Stimulated activated CD4-positive, alpha-beta T cell treated with anti-CD3 and anti-CD28 coated beads, Interleukin-4, amount 100 ng/mL, for 1 hour (primary cell): ENCODE measurements at places on chromosomes 11 and 22.
A peak's percentile ranks its signal among the peaks of the same experiment; 100 is the strongest.

GRCh38 chr11:127199306-127199801 lies 198.8 kb upstream of the KIRREL3 start:
- no peak for DNase-seq

DNA sequence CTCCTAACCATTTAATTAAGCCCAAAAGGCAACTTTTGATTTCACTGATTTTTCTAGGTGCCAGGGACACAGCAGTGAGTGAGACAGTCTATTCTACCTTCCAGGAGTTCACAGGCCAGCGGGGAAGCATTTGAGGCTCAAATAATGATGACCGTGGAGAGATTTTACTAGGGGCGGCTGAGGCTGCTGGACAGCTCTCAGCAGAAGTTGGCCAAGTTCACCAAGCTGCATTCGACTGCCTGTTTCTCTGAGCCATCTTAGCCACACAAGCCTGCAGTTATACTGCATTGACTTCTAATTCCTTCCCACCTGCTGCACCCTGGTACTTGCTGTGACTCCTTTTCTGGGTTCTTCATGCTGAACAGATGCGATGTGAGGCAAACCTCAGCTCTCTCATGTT lies 168.9 kb upstream of the TBCEL start:
- DNase-seq = no peak

- no peak for DNase-seq
These were observed 32.5 kb upstream of the OR6M1 start for GRCh38 chr11:123838659-123839058.

DNA sequence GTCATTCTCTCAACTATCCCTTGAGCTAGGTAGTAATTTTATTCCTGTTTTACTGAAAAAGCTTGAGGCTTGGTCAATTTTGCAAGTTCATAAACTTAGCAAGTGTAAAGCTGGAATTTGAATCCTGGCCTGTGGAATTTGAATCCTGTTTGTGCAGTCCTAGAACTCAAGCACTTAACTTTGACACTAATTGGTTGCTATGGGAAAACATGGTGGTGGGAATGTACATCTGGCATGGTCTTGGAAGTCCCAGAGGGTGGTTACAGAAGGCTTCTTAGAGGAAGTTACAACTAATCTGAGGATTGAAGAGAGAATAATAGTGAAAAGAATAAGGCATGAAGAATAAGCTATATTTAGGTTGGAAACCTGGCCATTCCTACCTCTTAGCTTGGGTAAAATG lies 66.5 kb upstream of the LIN7C start:
- DNase-seq = no peak

- no peak for DNase-seq
These were observed 803 bp upstream of the IFT27 start for GRCh38 chr22:36776722-36777121.

DNA sequence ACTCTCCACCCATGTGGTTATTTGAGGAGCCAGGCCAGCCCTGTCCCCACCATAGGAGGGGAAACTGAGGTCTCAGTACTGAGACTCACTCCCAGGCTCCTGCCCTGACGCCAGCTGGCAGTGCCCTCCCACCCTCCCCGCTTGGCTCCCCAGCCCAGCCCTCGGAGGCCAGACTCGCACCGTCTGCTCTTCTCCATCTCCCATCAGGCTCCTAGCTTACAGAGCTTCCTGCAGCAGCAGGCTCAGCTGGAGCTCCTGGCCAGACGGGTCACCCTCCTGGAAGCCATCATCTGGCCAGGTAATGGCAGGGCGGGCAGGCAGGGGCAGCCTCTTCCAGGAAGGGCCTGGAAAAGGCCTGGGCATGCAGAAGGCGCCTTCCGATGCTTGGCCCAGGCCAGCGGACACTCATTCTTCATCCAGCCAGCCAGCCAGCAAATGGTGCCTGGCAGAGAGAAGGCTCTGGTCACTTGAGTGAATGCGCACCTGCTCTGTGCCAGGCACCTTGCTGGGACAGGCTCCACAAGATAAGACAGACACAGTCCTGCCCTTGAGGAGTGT lies 12.6 kb downstream of the RHBDD3 start:
- DNase-seq = no peak

DNA sequence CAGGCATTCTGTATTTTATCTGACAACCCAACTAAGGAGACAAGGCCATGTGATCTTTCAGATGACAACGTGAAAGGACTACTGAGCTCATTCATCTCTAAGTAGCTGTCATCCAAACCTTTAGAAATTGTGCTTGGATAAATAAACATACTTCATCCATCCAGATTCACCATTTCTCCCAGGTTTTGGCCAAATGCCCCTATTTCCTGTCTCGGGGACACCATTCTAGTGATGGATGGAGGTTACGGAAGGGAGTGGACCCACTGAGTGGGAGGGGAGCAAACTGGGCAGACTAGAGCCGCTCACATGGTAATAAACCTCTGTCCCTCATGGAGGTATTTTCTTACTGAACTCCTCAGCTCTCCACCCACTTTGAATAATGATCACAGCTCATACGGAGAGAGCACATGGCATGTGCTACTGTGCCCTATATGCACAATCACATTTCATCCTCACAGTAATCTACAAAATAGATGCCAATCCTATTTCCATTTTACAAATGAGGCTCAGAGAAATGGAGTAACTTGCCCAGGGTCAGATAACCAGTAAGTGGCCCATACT lies 114.4 kb downstream of the SLC1A2 start:
- no peak for DNase-seq

GRCh38 chr22:20080776-20081654 lies 974 bp downstream of the DGCR8 start:
- no peak for DNase-seq

GRCh38 chr22:24141586-24141985 lies 39.7 kb upstream of the SUSD2 start:
- DNase-seq = peak; percentile 26

- no peak for DNase-seq
These were observed 1377.3 kb downstream of the TBC1D22A start for GRCh38 chr22:48139776-48140175.

- DNase-seq = no peak
These were observed 44.9 kb downstream of the OR4C45 start for GRCh38 chr11:50077526-50077925.

- no peak for DNase-seq
These were observed 46.3 kb upstream of the MPEG1 start for GRCh38 chr11:59259047-59259446.

- DNase-seq = no peak
These were observed 18.8 kb upstream of the PRSS23 start for GRCh38 chr11:86781546-86781945.

DNA sequence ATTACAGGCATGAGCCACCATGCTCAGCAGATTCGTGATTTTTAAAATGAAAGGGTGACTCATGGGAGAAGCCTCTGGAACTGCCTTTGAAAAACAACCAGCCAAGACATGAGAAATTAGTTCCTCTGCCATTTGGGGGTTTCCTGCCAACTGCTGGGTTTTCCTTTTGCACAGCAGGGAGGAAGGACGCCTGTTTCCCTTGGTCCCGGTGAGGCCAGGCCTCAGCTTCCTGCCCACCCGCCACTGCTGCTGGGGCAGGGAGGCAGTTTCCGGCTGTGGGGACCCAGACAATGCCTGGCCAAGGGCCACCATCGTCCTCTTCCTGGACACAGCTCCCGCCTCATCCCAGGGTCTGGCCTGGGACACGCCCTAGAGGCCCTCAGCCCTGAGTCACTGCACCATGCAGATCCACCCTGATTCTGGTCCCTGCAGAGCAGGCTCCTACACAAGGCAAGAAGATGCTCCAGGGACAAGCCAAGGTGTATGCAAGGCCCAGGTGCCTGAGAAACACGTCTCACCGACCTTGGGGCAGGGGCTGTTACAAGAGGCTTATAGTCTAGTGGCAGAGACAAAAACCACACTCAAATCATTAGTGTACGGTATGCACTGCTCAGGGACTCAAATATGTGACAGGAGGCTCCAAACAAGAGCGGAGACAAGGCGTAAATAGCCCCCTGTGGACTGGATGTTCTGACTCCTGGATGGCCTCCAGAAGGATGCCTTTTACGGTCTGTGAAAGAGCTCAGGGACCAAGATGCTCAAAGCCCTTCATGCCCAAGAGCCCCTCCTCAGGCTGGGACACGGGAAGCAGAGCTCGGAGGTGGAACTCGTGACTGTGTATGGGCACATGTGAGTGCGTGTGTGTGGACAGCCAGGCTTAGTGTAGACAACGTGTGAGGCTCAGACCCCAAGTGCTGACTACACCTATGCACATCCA lies 10.0 kb downstream of the PPM1F start:
- no peak for DNase-seq

DNA sequence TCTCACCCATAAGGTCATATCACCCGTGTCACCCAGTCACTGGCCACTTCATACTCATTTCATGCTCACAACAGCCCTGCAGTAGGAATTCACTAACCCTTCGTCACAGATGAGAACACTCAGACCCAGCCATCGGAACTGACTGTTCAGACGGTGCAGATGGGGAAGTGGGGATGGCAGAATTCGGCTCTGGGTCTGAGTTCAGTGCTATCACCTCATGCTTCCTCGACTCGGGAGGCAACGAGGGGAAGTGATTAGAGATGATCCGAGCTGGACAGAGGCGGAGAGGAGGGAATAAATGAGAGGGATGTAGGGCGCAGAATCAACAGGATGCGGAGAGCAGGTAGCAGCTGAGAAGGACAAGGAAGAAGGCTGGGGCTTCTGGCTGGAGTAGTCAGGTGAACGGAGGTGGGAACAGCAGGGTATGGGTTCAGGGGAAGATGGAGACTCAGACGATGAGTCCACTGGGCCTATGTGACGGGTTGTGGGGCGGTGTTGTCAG lies 4.7 kb downstream of the B3GNT6 start:
- DNase-seq = no peak

DNA sequence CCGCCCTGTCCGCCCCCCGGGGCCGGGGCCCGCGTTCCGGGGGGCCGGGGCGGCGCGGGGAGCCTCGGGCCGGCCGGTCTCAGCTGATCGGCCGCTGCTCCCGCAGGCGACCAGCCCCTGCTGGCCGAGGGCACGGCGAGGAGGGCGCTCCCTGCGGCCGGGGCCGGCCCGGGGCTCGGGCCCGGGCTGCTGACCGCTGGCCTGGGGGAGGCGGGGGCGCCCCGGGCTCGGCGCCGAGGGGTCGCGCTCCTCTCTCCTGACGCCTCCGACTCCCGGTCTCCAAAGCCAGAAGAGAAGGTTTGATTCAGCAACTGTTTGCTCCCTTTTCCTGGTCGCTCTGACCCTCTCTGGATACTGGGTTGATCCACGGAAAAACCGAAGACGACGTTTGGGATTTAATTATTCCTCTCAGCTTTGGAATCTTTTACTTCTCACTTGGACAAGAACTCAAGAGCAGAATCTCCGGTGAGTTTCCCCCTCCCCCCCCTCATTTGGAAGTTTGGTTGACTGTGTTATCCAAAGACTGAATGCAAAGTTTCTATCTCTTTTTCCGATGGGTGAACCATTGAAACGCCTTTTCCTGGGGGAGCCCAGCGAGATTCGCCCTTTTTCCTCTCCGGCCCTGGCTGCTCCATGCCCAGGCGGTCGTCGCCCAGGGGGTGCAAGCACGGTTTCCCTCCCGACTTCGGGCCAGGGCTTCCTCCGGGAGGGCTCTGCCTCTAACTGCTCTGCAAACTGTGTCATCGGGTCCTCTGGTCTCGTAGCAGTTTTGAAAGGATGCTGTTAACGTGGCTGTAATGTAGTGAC lies 725 bp downstream of the KDM2A start:
- DNase-seq = peak; percentile 26

DNA sequence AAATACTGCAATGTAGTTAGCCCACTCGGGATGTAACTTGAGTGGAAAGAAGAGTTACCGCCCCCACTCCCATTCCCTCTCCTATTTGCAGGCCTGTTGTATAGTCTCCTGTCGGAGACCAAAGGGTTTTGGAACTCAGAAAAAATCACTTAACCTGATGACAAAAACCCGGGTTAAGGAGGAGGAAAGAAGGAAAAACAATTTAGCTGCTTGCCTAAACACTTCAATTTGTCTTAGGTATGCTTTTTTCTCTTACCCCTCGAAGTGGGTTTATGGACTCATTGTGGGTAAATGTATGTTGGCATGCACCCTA lies 2.2 kb downstream of the YAP1 start:
- DNase-seq = no peak

GRCh38 chr22:43172191-43172590 lies 14.7 kb downstream of the TTLL12 start:
- no peak for DNase-seq

GRCh38 chr22:30273711-30274436 lies 7.2 kb upstream of the OSM start:
- no peak for DNase-seq

- DNase-seq = no peak
These were observed 9.7 kb downstream of the LAYN start for GRCh38 chr11:111550258-111550657.

DNA sequence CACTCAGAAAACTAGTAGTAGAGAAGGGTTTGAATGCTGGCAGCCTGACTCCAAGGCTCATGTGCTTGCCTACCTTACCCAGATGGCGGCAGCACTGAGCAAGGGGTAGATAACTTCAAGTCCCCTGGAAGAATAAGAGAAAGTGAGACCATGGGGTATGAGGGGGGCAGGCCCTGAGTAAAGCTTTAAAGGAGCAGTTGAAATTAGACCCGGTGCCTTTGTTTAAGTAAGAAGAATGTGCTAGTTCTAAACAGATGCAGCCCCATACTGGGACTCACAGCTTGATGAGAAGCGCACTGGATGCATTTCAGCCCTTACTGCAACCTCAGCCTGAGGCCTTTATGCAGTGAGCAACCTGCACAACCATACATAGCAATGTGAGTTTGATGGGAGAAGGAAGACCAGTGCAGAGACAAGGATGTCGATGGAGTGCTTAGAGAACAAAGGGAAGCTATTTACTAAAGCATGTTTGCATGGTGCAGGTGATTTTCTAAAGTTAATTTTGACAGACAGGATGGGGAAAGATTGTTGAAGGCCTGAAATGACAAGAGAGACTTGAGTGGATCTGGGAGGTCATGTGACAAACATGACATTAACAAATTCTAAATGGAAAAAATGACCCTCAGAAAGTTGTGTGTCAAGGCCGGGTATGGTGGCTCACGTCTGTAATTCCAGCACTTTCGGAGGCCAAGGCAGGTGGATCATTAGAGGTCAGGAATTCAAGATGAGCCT lies 27.1 kb upstream of the TMA7B start:
- peak; percentile 65 for DNase-seq

DNA sequence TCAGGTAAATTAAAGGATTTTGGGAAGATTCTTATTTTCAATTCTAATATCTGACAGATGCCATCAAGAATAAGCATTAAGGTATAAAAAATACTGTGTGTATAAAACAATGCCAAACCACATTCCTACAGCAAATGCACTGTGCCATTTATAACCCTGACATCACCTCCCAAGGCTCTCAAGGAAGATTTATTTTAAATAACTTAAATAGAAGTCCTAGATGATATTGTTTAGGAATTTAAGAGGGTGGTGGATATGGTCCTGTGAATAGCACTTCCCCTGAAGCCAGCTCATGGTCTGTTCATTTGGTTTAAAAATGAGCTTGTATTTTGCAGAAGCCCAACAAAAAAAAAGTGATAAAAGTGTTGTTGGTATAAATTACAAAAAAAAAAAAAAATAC lies 32.1 kb downstream of the PPIL2 start:
- no peak for DNase-seq
